ENCODE measurements at places on chromosomes 2 and 18.

DNA sequence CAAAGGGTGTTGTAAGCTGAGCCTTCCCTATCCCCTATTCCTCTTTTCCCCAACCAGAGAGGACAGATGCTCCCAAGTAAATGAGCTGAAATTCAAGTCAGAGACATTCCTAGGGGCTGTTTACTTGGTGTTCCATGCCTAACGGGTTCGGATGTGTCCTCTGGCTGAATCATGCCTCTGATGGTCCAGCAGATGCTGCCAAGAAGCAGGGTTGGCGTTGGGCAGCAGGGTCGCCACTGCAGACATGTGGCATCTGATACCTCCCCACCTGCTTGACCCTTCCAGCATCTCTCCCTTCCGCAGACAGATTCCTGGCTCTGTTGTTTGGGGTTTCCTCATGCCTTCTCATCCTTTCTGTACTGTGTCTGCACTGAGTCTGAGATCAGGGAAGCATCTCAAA, 108.3 kb downstream of the HNRNPLL start:
- DNase-seq: no peak

DNA sequence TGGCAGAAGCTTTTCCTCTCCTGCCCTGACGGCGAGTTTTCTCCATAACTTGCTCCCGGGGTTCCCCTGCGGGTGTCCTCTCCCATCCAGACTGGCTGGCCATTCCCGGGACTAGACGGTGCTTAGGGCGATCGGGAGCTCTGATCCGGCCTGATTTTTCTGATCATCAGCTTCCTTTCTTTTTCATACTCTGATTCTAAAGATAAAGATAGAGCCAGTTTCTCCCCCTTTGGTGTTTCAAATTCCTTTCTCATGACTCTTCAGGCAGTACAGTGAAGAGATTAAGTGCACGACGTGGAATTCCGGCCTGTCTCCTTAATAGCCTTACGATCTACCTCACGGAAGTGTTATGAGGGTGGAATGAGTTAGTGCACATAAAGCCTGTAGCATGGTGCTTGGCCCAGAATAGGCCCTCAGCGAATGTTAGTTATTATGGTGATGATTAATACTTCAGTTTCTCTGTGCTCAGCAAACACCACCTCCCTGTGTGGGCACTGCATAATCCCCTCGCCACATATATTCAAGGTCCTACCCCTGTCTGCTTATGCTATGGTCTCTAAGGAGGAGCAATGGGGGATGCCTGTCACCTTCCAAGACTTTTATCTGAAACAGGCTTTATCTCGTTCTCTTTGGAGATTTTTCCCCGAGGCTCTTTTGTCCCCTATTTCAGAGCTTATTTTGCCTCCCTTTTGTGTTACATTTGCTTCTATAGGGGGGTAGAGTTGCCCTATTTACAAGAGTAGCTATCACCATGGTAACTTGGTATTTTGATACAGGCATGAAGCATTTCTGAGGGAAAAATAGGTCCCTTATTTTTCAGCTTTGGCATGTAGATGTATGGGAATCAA, 254.8 kb downstream of the CDH2 start:
- DNase-seq: no peak

DNA sequence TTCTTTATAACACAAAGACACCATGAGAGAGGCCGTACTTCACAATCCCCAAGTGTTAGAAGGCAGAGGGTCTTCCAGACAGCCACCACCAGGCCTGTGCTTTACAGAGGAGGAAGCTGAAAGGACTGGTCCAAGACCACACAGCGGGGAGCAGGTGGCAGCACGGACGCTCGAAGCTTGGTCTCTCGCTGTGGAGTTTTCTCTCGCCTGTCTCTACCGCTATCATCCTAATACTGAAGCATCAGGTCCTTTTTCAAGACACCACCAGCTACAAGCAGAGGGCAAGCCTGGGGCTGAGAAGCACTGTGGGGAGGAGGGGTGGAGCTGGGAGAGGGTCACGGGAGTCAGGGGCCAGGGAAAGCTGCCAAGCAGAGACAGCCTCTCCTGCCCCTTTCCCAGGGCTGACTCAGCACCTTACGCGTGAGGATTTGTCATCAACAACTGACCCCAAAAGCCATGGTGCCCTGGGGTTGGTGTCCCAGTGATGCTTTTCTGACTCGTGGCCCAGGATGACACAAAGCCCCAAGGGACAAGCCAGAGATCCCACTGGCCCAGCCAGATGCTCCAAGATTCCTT, 31.9 kb upstream of the FOSL2 start:
- DNase-seq: no peak

DNA sequence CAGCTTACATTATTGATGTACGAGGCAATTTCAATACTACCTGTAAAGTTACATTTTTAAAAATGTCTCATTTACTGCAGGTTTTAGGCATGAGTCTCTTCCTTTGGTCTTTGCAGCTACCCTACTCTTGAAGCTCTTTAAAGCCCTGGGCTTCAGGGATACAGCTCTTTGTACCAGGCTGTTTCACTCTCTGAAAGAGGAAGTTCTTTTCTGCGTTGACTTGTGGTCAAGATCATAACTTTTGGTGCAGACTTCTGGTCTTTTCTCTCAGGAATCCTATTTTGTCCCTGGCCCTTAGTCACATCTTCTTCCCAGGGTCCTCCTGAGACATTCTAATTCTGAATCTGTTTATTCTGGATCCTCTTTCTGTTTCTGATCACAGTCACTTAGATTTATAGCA, 16.6 kb upstream of the HRH4 start:
- peak; percentile 79 for DNase-seq

GRCh38 chr2:104375206-104375605, 478.7 kb upstream of the POU3F3 start:
- no peak for DNase-seq

- no peak for DNase-seq
Observed at GRCh38 chr18:60027397-60027796, 127.6 kb downstream of the PMAIP1 start.

- no peak for DNase-seq
Observed at GRCh38 chr2:134079373-134079772, 174.5 kb upstream of the MGAT5 start.

- no peak for DNase-seq
Observed at GRCh38 chr18:75110846-75111415, 98.0 kb downstream of the PTGR3 start.

- DNase-seq: no peak
Observed at GRCh38 chr18:79926715-79927606, 24.5 kb downstream of the SLC66A2 start.

GRCh38 chr18:59509481-59510442, 150.7 kb upstream of the LMAN1 start:
- DNase-seq: no peak

DNA sequence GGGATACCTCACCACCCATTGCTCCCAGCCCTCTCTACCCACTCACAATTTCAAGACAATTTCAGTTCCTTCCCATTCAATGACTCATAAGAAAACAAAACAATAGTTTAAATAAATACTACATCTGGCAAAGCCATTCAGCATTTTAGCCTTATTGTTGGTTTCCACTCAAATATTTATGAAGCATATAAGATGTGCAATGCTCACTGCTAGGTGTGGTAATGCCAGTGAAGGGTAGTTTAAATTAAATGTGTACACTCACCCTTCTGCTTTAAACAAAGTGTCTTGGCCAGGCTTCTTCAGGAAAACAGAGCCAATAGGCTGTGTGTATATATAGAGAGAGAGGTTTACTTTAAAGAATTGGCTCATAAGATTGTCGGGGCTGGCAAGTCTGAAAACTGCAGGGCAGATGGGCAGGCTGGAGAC, 37.0 kb downstream of the INO80C start:
- no peak for DNase-seq

DNA sequence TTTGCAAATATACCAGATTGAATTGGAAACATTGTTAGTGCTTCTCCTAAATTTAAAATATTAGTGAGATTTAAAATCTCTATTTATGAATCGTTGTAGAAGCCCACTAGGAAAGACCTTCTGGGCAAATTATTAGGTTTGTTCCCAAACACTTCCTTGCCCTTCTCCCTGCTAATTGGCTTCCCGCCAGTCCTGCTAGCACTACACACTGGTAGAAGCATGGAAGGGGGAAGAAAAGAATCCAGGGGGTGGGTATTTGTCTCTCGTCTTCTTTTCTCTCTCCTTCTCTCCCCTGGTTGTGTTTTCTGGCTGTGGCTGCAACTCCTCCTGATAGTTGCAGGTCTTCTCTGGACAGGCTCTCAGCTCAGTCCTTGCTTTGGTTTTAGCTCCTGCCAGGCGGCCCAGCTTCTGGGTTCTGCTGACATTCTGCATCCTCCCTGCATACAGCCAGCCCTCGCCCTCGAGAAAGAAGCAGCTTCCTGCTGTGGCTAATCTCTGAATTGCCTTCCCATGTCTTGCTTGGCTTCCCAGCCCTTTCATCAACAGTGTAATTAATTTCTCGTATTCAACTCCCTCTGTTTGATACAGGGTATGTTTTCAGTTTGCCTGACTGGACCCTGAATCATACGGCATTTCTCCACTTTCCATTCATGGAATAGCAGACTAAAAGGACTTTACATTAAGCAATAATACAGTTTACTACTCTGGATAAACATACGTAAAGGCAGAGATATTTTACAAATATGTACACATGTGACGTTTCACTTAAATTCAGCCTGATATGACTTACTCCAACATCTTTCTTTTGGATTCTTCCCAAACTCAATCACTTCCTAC, 6.9 kb upstream of the PARD3B start:
- no peak for DNase-seq

DNA sequence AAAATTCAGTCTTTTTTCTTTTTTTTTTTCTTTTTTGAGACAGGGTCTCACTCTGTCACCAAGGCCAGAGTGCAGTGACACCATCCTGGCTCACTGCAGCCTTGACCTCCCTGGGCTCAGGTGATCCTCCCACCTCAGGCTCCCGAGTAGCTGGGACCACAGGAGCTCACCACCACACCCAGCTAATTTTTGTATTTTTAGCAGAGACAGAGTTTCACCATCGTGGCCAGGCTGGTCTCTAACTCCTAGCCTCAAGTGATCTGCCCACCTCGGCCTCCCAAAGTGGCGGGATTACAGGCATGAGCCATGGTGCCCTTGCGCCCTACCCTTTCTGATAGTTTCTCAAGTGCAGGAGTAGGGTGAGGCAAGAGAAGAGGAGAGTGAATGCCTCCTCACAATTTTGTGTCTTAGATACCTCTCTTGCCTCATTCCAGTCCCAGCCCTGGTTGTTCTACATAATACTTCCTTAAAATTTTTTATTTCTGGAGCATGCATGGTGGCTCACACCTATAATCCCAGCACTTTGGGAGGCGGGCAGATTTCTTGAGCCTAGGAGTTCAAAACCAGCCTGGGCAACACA, 68.2 kb upstream of the CAB39 start:
- no peak for DNase-seq

DNA sequence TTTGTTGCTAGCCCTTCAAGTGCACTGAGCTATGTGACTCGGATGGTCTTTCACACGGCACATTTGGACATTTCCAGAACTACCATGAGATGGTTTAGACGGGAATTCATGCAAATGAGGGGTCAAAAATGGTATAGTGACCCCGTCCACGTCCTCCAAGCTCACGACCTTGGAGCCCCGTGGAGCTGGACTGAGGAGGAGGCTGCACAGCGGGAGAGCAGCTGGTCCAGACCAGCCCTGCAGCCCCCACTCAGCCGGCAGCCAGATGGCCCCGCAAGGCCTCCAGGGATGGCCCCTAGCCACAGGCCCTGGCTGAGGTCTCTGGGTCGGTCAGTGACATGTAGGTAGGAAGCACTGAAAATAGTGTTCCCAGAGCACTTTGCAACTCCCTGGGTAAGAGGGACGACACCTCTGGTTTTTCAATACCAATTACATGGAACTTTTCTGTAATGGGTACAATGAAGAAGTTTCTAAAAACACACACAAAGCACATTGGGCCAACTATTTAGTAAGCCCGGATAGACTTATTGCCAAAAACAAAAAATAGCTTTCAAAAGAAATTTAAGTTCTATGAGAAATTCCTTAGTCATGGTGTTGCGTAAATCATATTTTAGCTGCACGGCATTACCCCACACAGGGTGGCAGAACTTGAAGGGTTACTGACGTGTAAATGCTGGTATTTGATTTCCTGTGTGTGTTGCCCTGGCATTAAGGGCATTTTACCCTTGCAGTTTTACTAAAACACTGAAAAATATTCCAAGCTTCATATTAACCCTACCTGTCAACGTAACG, 88.8 kb downstream of the EPAS1 start:
- DNase-seq: no peak

- no peak for DNase-seq
Observed at GRCh38 chr2:229346816-229347540, 75.9 kb upstream of the PID1 start.

GRCh38 chr18:36366994-36367839, 69.7 kb downstream of the FHOD3 start:
- DNase-seq: no peak

DNA sequence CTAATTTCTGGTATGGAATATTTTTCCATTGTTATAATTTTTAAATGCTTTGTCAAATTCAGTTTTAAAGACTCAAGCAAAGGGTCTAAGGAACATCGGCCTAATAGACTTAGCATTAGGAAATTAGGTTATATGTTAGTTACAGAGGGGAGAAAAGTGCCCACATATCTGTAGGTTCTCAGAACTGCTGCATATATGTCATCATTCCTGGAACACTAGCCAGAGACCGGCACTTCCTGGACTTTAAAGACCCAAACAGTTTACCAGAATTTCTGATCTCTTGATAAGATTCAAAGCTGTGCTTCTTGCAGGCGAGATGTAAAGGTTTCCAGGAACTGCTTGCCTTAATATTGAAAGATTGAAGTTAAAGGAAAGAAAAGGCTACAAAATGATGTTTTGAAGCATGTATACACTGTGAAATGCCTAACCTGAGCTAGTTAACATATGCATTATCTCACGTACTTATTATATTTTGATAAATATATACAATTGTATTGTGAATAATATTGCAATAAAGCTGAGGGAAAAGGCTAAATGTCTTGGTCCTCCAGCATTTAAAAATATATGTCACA, 993.6 kb downstream of the LRP1B start:
- no peak for DNase-seq

GRCh38 chr2:55556809-55557208, 37.3 kb downstream of the CFAP36 start:
- DNase-seq: no peak

DNA sequence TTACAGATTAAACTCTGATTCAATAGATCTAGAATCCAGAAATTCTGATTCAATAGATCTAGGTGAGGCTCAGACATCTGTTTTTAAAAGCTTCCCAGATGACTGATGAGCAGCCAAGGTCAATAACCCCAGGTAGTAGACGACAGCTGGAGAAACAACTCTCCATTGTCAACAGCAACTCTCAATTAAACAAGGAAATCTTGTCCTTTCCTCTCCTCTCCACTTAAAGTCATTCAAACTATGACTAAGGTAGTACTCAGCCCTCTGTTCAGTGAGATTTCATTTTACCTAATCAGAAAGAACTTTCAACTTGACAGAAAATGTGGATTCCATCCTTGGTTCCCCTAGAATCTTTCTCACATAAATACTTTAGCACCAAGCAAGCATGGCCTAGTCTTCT, 94.6 kb upstream of the SCG2 start:
- no peak for DNase-seq

DNA sequence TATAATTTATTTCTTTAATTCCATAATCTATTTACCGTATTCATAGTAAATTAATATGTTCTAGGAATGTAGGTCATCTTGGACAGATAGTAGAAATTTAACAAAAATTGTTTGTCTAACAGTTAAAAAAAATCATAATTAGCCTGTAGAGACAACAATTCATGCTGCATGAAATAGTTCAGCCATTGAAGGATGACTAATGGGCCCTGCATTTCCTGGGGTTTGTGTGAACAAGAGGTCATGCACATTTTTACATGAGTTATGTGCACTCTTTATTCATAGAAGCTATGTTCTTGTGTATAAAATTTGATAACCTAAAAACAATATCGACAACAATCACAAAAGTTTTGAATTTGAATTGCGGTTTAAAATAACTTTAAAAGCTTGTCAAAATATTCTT, 1663.6 kb downstream of the SUCLG1 start:
- no peak for DNase-seq

- no peak for DNase-seq
Observed at GRCh38 chr18:43916984-43917383, 639.7 kb upstream of the SYT4 start.

Measured in Kasumi-1 (cell line).